Nucleus accumbens (tissue), 56 donors: ENCODE measurements at places on chromosomes 16 and 17.

DNA sequence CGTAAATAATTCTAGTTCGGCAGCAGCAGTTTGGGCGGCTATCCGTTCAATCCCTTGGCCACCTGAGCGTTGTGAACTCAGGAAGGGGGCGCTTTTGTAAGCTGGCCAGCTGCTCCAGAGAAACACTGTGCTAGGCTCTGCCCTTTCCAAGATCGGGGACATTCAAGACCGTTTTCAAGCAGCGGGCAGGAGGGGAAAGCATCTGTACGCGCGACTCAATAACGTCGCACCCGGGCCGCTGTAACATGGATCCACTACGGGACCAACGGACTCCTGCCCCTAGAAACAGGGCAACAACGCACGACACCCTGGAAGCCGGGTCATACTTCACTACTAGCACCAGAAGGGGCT, 463 bp downstream of the TOP2A start:
- DNase-seq = no peak

- no peak for DNase-seq
These were observed 3.0 kb upstream of the BIRC5 start for GRCh38 chr17:78211032-78211431.

GRCh38 chr16:75593308-75593707, 27.1 kb downstream of the GABARAPL2 start:
- DNase-seq = no peak

- DNase-seq = no peak
These were observed 6.7 kb downstream of the IFI35 start for GRCh38 chr17:43013296-43013695.

GRCh38 chr16:10835281-10835931, 16.8 kb upstream of the TVP23A start:
- DNase-seq = no peak

DNA sequence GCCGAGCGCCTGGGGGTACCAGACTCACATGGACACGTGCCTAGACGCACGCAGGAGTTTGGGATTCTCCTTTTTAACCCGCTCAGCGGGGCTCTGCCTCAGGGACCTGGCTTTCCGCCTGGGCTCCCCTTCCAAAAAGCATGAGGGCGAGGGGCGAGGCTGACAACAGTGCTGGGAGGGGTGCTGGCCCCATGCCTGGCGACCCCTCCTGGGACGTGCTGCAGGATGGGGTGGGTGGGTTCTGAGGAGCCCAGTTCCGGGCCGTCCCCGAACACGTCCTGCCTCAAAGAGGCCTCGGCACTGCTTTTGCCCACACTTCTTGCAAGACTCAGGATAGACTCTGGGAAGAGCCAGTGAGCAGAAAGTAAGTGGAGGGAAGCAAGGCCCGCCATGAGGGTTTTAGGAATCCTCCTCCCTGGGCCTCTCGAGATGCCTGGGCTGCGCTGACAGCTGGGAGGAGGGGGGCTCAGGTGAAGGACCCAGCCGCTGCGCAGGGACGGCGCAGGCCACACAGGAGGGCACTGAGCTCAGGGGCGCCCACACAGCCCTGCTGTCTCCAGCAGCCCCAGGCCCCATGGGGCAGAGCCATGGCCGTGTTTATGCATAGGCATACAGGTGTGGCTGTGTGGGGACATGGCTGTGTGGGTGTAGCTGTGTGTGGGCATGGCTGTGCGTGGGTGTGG, 15.4 kb upstream of the PABPN1L start:
- DNase-seq = no peak

DNA sequence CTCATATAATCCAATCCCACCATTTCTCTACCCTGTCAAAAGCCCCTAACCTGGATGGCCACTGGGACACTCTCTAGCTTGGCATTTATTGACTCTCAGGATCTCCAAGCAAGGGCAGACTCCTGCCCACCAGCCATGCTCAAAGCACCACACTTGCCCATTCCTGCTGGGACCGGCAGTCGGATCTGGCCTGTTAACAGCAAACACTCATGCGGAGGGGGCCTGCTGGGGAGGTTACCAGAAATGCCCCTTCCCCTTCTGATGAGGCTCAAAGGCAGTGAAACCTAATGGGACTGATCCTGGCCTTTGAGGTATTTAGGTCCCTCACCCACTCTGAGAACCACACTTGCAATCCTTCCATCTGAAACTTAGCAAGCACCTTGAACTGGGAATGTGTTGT, 6.5 kb upstream of the CCL1 start:
- no peak for DNase-seq

DNA sequence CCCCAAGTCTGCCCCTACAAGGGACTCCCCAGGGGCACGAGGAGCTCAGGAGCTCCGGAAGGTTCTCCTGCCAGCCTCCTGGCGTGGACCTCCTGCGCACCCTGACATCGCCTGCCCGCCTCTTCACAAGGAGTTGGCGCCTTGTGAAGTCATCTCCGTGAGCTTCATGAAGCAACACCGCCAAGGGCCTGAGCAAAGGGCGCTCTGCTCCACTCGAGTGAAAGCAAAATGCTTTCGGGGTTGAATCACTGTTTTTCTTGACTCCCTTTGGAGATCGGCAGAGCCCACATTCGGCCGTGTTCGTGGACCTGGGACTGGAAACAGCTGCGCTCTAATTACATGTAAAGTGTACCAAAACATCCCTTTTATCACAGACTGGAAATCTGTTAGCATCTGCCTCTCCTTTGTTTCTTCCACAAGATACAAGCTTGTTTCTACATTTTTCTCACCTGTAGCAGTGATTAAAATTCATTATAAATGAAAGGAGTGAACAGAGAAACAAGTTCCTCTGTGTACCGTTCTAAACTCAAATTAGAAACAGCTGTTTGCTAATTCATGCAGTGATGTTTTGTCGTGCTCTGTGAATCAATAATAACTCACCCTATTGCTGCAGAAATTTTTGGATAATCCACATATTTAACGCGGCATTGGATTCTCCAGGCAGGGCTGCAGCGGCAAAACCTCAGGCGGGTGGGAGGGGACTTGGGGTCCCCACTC, 203.3 kb downstream of the ZNF423 start:
- DNase-seq = no peak

DNA sequence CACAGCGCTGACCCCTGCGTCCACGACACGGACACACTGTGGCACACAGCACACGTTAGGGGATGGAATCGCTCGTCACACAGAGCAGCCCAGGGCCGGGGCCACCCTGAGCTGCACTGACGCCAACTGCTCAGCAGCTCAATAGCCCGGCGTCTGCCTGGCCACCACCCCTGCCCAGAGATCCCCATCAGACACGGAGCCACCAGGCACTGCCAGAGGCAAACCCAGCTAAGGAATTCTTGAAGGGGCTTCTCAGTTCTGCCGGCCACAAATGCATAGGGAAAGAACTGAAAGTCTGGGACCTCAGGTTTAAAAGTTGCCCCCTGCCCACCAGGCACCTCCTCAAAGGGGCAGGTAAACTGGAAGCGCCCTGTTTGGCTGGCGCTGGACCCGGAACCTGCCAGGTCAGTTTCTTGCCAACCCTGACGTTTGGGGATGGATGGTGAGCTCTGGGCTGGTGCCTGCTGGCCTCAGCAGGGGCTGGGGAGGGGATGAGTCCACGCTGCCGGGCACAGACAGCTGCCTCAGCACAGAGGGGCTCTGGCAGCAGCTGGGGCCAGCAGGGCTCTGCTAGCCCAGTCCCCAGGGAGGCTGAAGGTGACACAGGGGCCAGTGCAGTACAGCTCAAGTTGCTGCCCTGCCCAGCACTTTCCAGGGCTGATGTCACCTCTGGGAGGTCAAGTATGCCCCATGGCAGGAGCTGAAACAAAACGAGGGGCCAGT, 33.2 kb downstream of the TIMM22 start:
- DNase-seq = no peak
